Aorta (tissue), 5 donors: ENCODE measurements at places on chromosomes 5 and 9.

DNA sequence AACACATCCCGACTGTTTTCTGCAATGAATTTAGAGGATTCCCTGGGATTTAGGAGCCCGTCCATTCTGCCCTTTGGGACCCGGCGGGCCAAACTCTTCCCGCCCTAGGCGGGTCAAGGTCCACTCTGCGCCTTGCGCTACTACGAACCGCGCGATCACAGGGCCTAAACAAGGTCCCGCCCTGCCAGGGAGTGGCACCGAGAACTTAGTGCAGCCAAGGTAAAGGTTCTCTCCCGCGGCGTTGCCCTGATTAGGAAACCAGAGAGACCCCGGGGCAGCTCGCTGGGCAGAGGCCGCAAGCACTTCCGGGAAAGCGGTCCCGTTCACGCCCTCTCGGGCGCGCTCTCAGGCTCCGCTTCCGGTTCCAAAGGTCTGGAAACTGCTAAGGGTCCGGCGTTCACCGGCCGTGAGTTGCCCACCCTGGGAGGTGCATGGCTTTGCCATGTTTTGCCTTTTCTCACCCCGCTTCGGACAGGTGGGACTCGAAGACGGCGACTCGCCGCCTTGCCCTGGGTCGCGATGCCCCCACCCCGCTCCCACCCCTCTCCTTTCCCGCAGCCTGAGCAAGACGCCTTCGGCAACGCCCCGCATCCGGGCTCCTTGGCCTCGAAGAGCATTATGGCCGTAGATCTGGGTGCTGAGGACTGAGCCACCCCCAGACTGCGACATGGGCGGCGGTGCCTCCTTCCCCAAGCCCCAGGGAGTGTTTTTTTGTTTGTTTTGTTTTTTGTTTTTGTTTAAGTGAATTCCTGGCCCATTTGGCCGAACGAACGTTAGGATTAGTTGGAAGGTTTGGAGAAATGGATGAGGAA, 23.4 kb downstream of the HNRNPK start:
- DNase-seq = peak; percentile 93

DNA sequence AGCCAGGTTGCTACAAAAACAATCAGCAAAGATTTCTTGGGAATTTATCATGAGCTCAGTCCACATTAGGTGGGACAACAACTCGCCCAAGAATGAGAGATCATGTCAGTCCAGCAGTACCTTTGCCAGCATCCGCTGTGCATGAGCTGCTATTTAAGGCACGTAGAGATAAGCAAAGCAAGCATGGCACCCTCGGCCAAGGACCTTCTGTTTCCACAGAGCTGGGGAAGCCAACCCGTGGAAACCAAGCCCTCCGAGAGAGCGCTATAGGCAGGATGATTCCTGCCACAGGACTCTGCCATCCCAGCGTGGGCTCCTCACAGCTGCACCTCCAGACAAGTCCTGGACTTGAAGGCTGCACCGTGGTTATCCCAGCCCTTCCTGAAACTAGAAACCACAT, 189.5 kb upstream of the PPP1R26 start:
- DNase-seq = no peak

GRCh38 chr5:33297760-33298216, 143.0 kb upstream of the TARS1 start:
- DNase-seq = no peak

GRCh38 chr5:92640340-92640739, 940.7 kb downstream of the NR2F1-AS1 start:
- no peak for DNase-seq

DNA sequence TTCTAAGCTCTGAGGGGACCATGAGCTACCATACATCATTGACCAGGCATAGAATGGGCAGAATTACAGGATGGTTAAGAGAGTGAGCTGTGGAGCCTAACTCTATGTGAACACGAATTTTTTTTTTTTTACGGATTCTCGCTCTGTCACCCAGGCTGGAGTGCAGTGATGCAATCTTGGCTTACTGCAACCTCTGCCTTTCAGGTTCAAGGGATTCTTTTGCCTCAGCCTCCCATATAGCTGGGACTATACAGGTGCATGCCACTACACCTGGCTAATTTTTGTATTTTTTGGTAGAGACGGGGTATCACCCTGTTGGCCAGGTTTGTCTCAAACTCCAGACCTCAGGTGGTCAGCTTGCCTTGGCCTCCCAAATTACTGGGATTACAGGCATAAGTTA, 72.8 kb upstream of the PCAT7 start:
- no peak for DNase-seq

DNA sequence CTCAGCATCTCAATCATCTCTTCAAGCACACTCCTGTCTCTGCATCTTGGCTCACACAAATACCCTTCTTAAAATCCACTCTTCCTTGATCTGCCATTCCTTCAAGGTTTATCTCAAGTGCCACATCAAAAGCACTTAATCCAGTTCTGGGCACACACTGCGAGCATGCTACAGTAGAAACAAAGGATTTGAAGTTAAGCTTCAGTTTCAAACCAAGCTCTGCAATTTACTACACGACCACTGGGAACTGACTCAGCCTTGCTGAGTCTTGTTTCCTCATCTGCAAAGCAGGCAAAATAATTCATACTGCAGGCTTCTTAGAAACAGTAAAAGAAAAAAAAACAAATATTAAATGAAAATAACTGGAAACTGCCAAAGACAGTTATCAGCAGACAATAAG, 50.5 kb upstream of the CTNNAL1 start:
- DNase-seq = no peak

GRCh38 chr9:78493166-78493742, 196.3 kb downstream of the PSAT1 start:
- DNase-seq = no peak

DNA sequence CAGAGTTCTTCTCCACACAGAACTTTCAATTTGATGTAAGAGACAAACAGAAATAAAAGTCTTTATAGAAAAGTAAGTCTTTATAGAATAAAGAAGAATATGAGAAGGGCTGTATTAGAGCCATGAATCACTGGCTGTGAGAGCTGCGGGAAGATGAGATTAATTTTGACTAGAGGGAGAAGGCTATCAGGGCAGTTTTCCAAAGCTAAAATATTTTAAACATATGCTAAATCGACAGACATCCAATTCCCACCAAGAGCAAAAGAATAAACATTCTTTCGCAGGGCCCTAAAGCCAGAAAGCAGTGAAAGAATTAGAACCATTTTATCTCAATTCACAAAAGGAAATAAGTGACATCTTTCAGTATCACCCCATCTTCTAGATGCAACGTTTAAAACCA, 208.3 kb upstream of the MAP3K1 start:
- DNase-seq = no peak

GRCh38 chr9:3468421-3469205, 57.2 kb downstream of the RFX3 start:
- no peak for DNase-seq

DNA sequence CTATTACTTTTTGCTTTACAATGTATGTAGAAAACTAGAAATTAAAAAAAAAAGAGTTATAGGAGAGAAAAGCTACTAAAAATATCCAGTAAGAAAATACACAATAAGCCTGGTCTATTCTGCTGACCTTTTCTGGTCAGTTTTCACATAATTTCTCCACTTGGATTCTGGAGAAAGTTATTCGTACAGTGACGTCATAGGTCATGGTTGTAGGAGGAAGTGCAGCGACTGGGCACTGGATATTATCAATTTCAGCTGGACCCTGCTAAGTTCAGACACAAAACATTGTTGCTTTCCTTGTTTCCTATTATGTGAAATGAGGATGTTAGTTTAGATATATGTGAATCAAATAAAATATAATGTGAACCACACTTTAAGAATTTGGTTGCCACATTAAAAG, 201.2 kb downstream of the MTRR start:
- DNase-seq = no peak

DNA sequence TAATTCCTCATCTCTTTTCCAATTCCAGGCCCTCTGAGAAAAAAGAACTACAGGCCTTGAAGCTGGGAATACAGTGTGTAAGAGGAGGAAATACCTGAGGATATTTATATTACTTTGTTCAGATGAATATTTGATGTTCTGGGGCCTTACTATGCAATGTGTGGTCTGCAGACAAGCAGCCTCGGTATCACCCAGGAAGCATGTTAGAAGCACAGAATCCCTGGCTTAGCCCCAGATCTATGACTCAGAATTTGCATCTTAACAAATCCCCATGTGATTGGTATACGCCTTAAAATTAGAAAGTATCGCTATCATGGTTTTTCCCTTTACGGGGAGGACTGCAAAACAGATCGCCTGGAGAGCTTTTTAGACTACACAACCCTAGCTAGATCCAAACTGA, 121.0 kb downstream of the JAKMIP2 start:
- no peak for DNase-seq

DNA sequence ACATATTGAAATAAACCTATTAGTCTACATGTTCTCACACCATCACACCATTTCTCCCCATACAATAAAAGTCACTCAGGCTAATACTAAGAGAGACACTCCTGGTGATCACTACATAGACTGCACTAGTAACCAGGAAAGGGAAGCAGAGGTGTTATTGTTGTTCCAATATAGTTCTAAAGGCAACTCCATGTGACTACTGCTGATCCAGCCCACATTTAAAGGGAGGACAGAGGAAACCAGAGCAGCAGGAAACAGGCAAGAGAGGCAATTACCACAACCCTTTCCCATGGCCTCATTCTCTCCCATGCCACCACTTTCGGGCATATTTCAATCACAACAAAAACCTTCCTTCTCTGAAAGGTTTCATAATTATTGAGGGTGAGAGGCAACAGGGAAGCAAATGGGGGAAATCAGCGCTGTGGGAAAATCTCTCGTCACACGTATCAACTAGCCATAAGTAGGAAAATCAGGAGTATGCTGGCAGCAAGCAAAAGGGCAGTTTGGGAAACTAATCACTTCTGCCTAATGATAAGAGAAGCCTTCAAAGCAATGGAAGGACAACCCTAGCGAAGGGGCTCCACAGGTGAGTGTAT, 1.8 kb downstream of the UBAP2 start:
- no peak for DNase-seq

DNA sequence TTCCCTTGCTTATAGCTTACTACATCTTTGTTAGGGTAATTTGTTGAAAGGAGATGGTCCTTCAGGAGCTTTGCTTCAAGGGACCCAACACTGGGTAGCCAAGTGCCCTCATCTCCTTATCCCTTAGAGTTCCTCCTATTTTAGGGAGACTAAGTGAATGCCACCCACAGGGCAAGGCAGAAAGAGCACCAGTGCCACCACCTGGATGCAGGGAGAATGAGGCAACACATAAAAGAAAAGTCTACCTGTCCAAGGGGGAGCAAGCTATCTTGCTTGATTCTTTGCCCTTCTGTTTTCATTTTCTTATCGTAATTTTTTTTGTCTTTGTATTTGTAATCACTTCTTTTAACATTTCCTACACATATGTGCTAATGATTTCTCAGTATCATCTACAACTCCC, 205.5 kb downstream of the NPR3 start:
- no peak for DNase-seq

- DNase-seq = peak; percentile 81
Observed at GRCh38 chr9:129027685-129028191, 393 bp downstream of the SH3GLB2 start.

- DNase-seq = no peak
Observed at GRCh38 chr5:55694152-55694830, 17.8 kb downstream of the SLC38A9 start.

DNA sequence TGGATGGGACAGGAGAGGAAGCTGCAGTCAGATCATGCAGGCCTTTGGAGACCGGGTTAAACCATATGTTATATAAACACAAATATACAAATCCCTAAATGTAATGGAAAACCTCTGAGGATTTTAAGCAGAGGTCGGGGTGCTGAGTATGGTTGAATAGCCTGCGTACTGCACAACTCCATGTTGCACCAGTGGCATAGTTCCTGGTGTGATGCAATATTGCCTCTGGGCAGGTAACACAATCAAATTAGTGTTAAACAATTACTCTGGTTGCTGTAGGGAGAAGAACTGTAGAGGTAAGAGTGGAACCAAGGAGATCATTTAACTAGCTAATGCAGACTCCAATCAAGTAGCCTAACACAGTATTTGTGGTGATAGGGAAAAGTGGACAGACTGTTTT, 21.3 kb upstream of the RNF145 start:
- no peak for DNase-seq

DNA sequence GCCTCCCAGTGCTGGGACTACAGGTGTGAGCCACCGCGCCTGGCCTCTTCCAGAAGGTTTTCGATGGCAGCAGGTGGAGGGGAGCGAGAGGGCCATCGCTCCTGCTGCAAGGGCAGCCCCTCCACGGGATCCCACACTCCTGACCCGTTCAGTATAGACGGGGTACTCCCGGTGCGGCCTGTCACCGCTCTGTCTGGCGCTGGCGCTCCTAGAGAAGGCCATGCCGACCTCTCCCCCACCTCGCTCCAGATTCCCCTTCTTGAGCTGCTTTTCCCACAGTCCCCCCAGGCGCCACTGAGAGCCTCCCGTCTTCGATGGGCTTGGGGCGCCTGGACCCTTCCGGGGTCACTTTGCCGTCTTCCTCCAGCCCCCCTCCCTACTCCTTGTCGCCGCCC, 4.3 kb upstream of the SQSTM1 start:
- DNase-seq = no peak

DNA sequence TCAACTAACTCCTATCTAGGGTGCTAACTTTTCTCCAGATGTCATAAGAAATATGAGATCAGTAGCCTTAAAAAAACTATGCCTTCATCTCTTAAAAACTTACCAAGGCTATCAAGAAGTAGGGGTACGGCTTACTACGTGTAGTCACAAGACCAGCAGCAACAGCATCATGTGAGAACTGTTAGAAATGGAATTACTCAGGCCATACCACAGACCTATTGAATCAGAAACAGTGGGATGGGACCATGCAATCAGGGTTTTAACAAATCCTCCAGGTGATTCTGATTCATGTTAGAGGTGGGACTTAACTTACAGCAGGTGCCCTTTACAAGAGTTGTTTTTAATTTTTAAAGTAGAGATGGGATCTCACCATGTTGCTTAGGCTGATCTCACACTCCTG, 4.6 kb downstream of the IFNE start:
- no peak for DNase-seq
